Renal pelvis (tissue), 12 donors: ENCODE measurements at places on chromosomes 3 and 15. TPM values are rescaled to one million over a fixed set of nuclear protein-coding genes. Genes with fewer than 3 reads are reported as not detected.

GABRR3 gene
- not detected for polyA plus RNA-seq

GOLGA8G gene
- polyA plus RNA-seq = not detected

NANOGP8 gene
- polyA plus RNA-seq = 0.69 TPM

ACAD9 gene
- 47.3 TPM for polyA plus RNA-seq

KPNA4 gene
- 67.8 TPM for polyA plus RNA-seq

ECE2 gene
- 0.04 TPM for polyA plus RNA-seq

BLM gene
- 11.2 TPM for polyA plus RNA-seq

SETD5 gene
- polyA plus RNA-seq = 165 TPM

CNTN3 gene
- polyA plus RNA-seq = 5.4 TPM

FANCD2OS gene
- not detected for polyA plus RNA-seq

UROC1 gene
- 0.06 TPM for polyA plus RNA-seq

TICRR gene
- 12.4 TPM for polyA plus RNA-seq

PYGO1 gene
- 15.5 TPM for polyA plus RNA-seq

ISL2 gene
- polyA plus RNA-seq = 0.14 TPM

PDIA5 gene
- polyA plus RNA-seq = 25.9 TPM

GHSR gene
- polyA plus RNA-seq = not detected

PLSCR4 gene
- 18.2 TPM for polyA plus RNA-seq

CYP1A2 gene
- polyA plus RNA-seq = 0.21 TPM

CFAP20DC gene
- 4.1 TPM for polyA plus RNA-seq

MESP2 gene
- 0.47 TPM for polyA plus RNA-seq

NRROS gene
- 4.2 TPM for polyA plus RNA-seq

BCL2A1 gene
- polyA plus RNA-seq = 0.31 TPM

OXTR gene
- 1.9 TPM for polyA plus RNA-seq

GOLGA8M gene
- 6.1 TPM for polyA plus RNA-seq

SLC15A2 gene
- 15.8 TPM for polyA plus RNA-seq

ITIH1 gene
- not detected for polyA plus RNA-seq

STAB1 gene
- 46.6 TPM for polyA plus RNA-seq

AP3B2 gene
- 4.5 TPM for polyA plus RNA-seq

RASL12 gene
- 6.2 TPM for polyA plus RNA-seq

XCR1 gene
- 0.04 TPM for polyA plus RNA-seq

CPNE4 gene
- 0.34 TPM for polyA plus RNA-seq

GOLGA6D gene
- 1.1 TPM for polyA plus RNA-seq

AADACL2 gene
- polyA plus RNA-seq = not detected

SPCS1 gene
- 144 TPM for polyA plus RNA-seq

SIDT1 gene
- polyA plus RNA-seq = 3.4 TPM

ZCWPW2 gene
- 1.8 TPM for polyA plus RNA-seq

CCR2 gene
- polyA plus RNA-seq = 1.6 TPM

WDR93 gene
- polyA plus RNA-seq = 3.4 TPM

SPINK8 gene
- not detected for polyA plus RNA-seq

LRRIQ4 gene
- polyA plus RNA-seq = not detected

PPP1R14D gene
- 0.69 TPM for polyA plus RNA-seq

CSPG5 gene
- 0.95 TPM for polyA plus RNA-seq

HEXA gene
- polyA plus RNA-seq = 117 TPM

EXD1 gene
- not detected for polyA plus RNA-seq

IGDCC3 gene
- polyA plus RNA-seq = 7.7 TPM

CSPG4 gene
- polyA plus RNA-seq = 11.0 TPM

CCDC54 gene
- polyA plus RNA-seq = not detected

KLHDC8B gene
- polyA plus RNA-seq = 43.7 TPM

TRIM42 gene
- 0.09 TPM for polyA plus RNA-seq
